ENCODE measurements at places on chromosomes 4 and X. TPM values are rescaled to one million over a fixed set of nuclear protein-coding genes. Genes with fewer than 3 reads are reported as not detected.
A peak's percentile ranks its signal among the peaks of the same experiment; 100 is the strongest.

DNA sequence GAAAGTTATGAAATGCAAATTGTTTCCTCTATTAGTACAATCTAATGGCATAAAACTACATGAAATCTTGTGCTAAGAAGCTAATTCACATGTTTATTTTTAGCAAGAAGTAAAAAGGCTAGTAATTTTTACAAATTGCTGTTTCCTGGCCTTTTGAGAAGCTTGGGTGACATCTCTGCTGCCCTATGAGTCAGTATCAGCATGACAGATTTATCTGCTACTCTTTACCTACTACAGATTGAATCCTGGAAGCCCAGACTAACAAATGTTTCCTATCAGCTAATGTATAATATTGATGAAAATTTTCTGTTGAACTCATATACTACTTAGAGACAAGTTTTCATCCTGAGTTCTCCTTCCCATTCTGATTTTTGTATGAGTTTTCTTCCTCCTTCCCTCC is 232.4 kb downstream of the DCTD start:
- DNase-seq, result no peak

- no peak for DNase-seq
These were observed 366.0 kb upstream of the FGF13 start for GRCh38 chrX:139077281-139078250.

- DNase-seq, result no peak
These were observed 326.4 kb downstream of the PPP3CA start for GRCh38 chr4:101020956-101021355.

GRCh38 chrX:47662144-47662657 is 3.2 kb upstream of the UXT start:
- DNase-seq, result peak; percentile 32

- no peak for DNase-seq
These were observed 12.0 kb downstream of the MPP1 start for GRCh38 chrX:154793084-154793795.

DNA sequence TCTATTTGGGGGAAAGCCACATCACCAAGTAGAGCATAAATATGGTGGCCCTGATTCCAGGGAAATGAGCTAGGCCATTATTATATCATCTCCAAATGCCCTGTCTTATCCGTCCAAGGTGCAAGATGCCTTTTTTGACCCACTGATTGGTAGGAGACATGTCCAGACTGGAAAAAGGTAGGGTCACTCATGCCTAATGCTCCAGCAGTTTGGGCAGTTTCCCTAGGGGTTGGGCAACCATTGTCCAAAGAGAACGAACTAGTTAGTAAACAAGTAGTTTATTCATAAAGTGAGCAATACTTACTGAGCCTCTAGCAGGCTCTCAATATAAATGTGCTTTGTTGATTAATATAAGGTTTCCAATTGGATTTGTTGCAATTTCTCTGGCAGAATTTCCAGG is 6.2 kb downstream of the FHDC1 start:
- DNase-seq, result no peak

Gene BTK
- 2.6 TPM for total RNA-seq

- no peak for DNase-seq
These were observed 575 bp downstream of the MAP7D2 start for GRCh38 chrX:20116087-20116576.

DNA sequence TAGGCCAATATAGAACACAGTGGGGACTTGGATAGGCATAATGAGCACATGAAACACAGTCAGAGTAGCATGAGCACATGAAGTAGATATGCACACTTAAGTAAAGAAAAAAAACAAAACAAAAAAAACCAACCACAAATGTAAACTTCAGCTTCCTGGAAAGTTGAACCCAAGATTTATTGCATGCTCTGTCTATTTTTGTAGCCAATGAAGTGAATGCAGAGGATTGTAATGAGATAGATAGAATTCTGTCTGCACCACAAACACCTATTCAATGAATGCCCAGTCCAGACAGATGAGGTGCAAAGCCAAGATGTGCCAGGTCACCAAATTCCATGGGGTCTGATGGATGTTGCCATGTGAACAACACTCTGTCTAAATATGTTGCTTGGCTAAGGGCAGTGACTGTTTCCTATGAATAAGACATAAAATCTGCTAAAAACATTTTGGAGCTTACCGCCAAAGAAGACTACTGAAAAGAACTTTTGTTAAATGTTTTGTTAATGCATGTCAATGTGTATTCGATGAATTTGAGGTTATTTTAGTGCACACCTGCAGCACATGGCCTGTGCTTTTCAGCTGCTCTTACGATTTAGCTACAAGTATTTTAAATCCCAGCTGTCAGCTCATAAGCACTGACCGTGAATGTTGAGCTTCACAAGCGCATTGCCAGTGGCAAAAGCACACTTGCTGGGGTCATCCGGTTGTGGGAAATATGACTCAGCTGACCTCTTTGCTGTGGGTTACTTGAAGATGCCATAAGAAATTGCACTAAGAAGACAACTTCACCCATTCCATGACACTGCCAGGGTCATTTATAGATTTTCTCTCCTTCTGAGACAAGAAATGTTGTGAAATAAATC is 374.8 kb upstream of the GNPDA2 start:
- DNase-seq, result no peak

DNA sequence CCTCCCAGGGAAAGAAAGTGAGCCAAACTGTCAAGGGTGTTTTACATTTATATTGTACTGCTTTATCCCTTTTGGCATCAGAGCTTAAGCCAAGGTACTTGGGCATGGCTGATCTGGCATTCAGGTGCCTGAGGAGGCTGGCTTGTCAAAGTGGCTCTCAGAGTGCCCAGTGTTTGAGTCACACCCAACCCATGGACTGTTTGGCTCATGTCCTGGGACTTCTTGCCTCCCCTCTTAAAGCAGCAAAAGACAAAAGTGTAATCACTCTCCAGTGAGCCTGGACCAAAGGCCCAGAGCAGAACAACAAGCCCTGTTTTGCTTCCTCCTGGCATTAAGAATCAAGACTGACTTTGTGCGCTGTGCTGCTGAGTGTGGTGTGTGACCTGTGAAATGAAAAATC is 311.7 kb upstream of the TAPT1 start:
- DNase-seq, result no peak

- no peak for DNase-seq
These were observed 55.7 kb downstream of the CPZ start for GRCh38 chr4:8648296-8648695.

DNA sequence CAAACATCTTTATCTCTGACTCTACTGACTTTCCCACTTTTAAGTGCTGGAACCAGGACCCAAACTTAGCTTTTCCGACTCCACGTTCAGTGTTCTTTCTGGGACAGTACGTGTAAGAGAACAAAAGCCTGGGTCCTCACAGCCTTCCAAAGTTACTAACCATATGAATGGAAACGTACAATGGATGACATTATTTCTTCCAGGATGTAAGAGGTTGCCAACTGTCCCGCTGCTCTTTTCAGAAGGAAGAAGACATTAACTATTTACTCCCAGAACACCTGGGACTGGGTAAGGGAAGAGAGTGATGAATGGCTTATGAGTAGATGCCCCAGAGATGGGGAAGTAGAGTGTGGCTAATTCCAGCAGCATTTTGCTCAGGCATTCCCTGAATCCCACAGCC is 114.7 kb downstream of the TRAPPC11 start:
- DNase-seq, result no peak

Gene NR0B1
- total RNA-seq, result not detected

- no peak for DNase-seq
These were observed 11.3 kb downstream of the FAM241A start for GRCh38 chr4:112156553-112156952.

DNA sequence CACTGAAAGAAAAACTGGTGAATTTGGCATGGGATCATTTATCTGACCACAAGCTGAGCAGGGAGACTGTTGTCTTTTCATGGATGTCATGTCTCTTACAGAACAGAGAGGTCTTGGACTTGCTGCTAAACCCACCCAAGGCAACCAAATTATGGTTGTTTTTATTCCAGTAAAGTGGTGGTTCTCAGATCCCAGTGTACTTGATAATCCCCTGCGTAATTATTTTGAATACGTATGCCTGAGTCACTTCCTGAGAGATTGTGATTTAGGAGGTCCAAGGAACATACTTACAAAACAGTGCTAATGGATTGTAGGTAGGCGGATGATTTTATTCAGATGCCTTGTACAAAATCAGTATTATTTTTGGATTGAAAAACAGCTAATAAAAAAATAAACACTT is 585.6 kb downstream of the IL1RAPL1 start:
- DNase-seq, result no peak

Gene XAGE2
- not detected for total RNA-seq

Gene TCEAL7
- total RNA-seq, result 2.3 TPM

- DNase-seq, result peak; percentile 27
These were observed 522 bp downstream of the FNIP2 start for GRCh38 chr4:158769175-158769921.

GRCh38 chr4:44421330-44422065 is 27.1 kb downstream of the KCTD8 start:
- DNase-seq, result no peak

DNA sequence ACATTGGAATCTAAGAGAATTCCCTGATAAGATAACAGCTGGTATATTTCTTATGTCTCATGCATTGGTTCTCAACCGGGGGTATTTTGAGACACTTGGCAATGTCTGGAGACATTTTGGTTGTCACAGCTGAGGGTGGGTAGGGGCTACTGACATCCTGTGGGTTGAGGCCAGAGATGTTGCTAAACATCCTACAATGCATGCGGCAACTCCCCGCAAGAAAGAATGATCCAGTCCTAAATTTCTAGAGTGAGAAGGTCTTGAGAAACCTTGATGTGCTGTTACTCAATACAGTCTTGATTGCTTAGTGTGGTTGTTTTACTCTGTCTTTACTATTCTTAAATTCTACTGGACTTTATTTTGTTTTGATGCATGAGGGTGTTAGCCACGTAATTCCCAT is 287.2 kb downstream of the FRMPD4 start:
- no peak for DNase-seq

GRCh38 chrX:91039777-91040176 is 394.9 kb upstream of the PABPC5 start:
- DNase-seq, result no peak

GRCh38 chr4:81914623-81915022 is 442.9 kb upstream of the RASGEF1B start:
- DNase-seq, result no peak

Gene FSTL5
- total RNA-seq, result not detected

Gene KCNE5
- total RNA-seq, result not detected

GRCh38 chr4:82043081-82043808 is 330.5 kb downstream of the HNRNPD start:
- DNase-seq, result peak; percentile 36

Gene MAGEB1
- not detected for total RNA-seq

DNA sequence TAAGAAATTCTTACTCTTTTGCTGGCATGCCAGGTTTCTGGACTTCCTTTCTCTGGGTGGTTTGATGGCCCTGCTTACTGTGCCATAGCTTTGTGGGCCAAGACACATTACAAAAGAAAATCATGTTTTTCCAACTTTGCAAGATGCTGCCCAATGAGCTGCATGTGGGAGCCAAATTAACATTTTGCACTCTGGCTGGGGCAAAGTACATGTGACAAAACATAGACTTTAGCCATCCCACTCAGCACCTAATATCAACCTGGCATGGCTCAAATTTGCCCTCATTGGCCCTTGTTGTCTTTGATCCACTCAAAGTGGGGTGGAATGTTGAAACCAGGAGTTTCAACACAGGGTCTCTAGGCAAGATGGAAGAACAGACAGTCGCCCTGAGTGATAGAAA is 40.0 kb upstream of the DYNLT3 start:
- no peak for DNase-seq

Gene FGFR3
- total RNA-seq, result 114 TPM

GRCh38 chrX:8861908-8862307 is 60.7 kb upstream of the FAM9A start:
- DNase-seq, result no peak

Gene NLGN4X
- 0.66 TPM for total RNA-seq

GRCh38 chr4:98677799-98678198 is 19.4 kb upstream of the TSPAN5 start:
- DNase-seq, result no peak

GRCh38 chr4:40749717-40750460 is at the start of gene NSUN7:
Gene NSUN7 (plus strand): TSS chr4:40749955. CDS start chr4:40750694, 739 bp downstream.
- DNase-seq, result peak; percentile 93

DNA sequence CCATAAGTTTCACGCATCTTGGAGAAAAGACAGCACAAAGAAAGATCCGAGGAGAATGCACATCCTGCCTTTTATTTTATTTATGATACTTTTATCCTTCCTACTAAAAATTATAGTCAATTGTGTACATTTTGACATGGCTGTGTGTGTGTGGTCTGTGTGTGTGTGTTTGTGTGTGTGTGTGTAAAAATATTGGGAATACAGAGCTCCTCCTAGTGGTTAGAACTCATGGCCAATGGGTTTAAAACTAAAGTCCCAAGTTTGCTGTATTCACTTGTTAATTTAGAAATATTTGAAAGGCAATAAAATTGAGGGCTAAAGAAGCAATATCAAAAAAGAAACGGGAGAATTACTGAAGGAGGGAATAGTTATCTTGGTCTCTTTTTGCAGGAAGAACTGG is 47.5 kb downstream of the NKX6-1 start:
- DNase-seq, result no peak

Gene MAMLD1
- total RNA-seq, result 5.6 TPM

DNA sequence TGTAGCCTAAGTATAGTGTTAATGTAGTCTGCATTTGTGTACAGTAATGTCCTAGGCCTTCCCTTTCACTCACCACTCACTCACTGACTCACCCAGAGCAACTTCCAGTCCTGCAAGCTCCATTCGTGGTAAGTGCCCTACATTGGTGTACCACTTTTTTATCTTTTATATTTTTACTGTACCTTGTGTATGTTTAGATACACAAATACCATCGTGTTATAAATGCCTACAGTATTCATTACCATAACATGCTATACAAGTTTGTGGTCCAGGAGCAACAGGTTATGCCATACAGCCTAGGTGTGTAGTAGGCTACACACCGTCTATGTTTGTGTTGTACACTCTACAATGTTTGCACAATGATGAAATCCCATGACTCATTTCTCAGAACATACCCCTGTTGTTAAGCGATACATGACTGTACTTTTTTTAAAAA is 15.4 kb downstream of the TSPAN5 start:
- DNase-seq, result no peak

Gene TMEM31
- not detected for total RNA-seq

GRCh38 chr4:74206088-74206825 is 48.3 kb downstream of the MTHFD2L start:
- DNase-seq, result no peak
